ENCODE measurements at places on chromosomes 5 and 9.

GRCh38 chr5:88557131-88557530 lies 288.5 kb upstream of the TMEM161B start:
- no peak for DNase-seq

DNA sequence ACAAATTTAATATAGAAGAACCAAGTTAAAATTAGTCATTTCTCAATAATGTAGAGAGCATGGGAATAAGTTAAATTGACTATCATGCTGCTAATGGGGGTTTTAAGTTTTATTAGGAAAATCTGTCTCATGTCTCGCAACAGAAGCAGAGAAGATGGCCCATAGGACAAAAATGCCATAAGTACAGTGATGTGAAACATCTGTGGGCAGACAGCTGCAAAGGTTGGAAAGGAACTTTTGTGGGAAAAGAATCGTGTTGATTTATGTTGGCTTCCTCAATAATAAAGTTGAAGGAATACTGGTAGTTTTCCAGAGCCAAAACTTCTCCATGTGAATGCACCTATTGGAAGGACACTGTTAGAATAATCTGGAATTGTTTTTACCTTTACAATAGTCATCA lies 44.8 kb downstream of the VCAN start:
- no peak for DNase-seq

DNA sequence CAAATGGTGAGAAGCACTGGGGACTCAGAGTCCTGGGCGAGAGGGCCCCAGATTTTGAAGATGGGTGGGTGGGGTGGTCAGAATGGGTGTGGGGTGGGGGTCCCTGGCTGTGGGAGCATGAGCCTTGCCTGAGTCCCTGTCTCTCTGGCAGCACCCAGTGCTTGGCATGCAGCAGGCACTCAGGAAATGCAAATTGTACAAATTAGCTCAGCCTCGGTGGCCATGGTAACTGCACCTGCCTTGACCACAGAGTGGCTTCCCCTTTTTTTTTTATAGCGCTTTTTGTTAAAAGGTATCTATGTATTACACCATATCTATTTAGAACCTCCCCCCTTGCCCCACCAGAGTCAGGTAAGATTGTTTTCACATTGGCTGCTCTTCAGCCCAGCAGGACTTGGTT lies 19.2 kb upstream of the PITX1 start:
- no peak for DNase-seq

DNA sequence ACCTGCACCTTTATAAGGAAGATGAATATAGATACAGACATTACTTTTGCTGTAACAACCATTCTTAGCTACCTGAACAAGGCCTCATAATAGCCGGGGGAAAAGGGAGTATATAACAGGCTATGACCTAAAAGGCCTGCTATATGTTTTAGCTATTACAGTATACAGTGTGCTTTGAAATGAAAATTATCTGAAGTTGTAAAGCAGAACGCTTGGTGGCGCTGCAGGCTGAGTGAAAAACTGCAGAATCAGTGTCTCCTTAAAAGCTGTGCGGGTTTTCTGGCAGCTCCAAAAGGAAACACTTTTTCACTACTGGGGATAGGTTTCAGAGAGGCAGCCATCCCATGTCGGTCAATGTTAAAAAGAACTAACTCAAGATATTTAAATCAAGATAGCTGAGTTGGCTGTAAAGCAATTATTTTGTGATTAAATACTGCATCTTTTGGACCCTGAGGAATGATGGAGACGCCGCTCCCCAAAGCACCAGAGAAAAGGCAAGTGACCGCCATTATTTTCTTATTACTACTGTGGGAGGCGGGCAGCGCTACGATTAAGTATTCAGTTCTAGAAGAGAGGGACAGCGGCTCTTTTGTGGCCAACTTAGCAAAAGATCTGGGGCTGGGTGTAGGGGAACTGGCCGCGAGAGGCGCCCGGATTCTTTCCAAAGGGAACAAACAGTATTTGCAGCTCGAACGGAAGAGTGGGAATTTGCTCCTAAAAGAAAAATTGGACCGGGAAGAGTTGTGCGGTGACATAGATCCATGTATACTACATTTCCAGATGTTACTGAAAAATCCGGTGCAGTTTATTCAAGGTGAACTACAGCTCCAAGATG lies 5.9 kb downstream of the PCDHB6 start:
- no peak for DNase-seq

- DNase-seq, result no peak
Observed at GRCh38 chr5:178341091-178341850, 108.7 kb upstream of the PHYKPL start.

GRCh38 chr5:100779669-100780375 lies 123.3 kb downstream of the ST8SIA4 start:
- no peak for DNase-seq

- DNase-seq, result no peak
Observed at GRCh38 chr9:14080959-14081542, 232.9 kb downstream of the NFIB start.

- DNase-seq, result no peak
Observed at GRCh38 chr9:76609285-76610010, 150.5 kb downstream of the GCNT1 start.

GRCh38 chr5:150057511-150057910 lies 28.8 kb downstream of the CSF1R start:
- no peak for DNase-seq

DNA sequence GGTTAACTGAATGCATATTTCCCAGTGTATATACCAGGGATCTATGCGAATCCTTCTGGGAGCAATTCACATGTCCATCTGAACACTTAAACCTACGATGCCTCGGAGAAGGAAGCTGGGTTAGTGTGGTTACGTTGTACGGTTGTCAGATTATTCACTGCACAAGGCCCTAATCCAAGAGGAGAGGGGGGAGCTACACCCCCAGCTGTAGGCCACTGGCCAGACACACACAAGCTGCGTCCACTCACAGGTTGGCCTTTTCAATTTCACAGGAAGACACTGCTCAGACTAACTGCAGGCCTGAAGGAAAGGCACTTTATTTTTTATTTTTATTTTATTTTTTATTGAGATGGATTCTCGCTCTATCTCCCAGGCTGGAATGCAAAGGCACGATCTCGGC lies 184.5 kb upstream of the GNA14 start:
- DNase-seq, result no peak

GRCh38 chr5:37836592-37837413 lies 3.0 kb downstream of the GDNF start:
- DNase-seq, result no peak

DNA sequence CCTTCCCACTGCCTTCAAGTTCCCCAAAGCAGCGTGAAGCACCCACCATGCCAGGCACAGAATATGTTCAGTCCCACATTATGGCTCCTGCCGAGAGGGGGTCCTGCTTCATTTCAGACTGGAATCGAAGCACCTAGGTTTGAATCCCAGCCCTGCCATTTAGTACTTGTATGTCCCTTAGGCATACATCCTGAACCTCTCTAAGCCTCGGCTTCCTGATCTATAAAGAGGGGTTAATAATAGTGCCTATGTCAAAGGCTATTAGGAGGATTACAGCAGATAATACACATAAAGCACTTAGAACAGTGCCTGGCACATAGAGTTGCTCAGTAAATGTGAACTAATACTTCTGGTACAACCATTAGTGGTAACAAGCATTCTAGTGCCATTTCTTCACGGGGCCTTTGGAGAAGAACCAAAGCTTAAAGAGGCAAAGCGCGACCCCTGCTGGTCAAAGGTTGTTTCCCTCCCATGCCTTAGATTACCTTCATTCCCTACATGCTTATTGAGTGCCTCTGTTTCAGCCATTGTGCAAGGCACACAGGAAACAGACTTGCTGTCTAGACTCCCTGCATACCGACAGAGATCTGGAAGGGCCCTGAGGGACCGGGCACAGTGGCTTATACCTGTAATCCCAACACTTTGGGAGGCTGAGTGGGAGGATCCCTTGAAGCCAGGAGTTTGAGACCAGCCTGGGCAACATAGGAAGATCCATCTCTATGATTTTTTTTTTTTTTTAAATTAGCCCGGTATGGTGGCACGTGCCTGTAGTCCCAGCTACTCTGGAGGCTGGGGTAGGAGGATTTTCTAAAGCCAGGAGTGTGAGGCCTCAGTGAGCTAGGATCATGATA lies 98.3 kb downstream of the PPARGC1B start:
- DNase-seq, result peak; percentile 85

GRCh38 chr9:130479587-130479986 lies 34.8 kb downstream of the ASS1 start:
- no peak for DNase-seq

- no peak for DNase-seq
Observed at GRCh38 chr9:137085920-137086530, 760 bp upstream of the MAN1B1 start.

DNA sequence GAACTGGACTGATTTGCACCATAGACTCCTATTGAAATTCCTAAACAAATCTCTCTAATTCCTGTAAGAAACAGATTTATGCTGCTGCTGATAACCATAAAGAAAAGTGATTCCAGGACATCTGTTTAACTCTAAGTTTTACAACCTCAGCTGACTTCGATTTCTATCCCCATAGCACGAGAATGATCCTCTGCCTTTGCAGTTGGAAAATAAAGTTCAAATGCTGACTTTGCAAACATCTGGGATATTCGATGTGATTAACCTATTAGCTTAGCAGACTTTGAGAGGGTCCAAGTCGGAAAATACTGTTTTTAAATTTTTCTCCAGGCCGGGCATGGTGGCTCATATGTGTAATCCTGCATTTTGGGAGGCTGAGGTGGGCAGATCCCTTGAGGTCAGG lies 247.3 kb downstream of the PSAT1 start:
- no peak for DNase-seq

- DNase-seq, result no peak
Observed at GRCh38 chr5:3481175-3481574, 114.5 kb upstream of the IRX1 start.

GRCh38 chr9:6620796-6621195 lies 24.7 kb downstream of the GLDC start:
- no peak for DNase-seq

DNA sequence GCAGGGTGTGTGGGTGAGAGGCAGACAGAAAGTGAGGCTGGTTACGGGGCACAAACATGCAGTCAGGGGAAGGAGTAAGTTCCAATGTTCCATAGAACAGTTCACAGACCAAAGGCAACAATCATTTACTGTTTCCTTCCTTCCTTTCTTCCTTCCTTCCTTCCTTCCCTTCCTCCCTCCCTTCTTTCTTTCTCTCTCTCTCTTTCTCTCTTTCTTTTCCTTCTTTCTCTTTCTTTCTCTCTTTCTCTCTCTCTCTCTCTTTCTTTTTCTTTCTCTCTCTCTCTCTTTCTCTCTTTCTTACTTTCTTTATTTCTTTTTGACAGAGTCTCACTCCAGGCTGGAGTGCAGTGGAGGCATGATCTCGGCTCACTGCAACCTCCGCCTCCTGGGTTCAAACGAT lies 125.8 kb upstream of the LPCAT1 start:
- no peak for DNase-seq

DNA sequence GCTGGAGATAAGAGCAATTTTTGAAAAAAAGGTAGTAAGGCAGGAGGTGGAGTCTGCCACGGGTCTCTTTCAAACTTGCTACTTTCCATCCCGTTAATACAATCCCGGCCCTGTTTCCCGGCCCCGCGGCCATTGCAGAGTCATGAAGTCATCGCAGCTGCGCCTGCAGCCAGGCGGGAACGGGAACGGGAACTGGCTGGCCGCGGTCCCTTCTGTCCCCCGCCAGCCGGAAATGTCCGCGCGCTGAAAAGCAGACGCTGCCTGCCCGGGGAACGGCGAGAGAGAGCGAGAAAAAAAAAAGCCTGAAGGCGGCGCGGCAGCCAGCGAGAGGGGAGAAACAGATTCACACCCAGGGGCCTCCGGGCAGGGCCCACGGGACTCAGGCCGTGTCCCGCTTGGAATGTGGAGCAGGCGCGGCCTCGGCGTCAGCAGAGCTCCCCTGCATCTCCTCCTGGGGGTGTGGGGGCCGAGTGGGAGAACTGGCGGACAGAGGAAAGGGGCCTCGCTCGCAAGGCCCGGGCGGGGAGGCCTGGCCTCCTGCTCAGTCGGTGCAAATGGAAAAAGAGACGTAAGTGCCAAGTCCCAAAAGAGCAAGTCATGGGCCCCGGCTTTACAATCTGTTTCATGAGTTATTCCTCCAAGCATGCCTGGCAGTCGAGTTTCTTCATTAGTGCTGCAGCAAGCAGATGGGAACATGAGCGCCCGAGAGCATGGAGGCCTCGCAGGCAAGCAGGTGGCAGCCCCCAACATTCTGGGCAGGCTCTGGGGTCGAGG lies 201.2 kb upstream of the GAS1 start:
- no peak for DNase-seq

- DNase-seq, result no peak
Observed at GRCh38 chr9:91241909-91242308, 119.8 kb downstream of the AUH start.

DNA sequence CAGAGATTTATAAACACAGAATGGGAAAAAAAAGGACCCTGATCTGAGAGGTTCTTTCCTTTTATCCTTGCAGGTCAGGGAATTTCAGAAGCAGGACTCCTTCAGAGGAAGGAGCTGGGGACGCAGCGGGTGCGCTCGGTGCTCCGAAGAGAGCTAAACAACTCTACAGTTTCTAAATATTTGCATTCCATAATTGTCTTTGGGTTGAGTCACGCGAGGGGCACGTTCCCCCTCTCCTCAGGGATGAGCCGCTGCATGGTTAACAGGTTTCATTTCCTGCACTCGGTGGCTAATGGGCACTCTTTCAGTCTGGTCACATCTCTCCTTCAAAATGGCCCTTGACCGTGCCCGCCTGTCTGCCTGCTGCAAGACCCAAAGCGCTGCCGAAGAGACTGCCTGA lies 165.0 kb upstream of the HMHB1 start:
- no peak for DNase-seq

DNA sequence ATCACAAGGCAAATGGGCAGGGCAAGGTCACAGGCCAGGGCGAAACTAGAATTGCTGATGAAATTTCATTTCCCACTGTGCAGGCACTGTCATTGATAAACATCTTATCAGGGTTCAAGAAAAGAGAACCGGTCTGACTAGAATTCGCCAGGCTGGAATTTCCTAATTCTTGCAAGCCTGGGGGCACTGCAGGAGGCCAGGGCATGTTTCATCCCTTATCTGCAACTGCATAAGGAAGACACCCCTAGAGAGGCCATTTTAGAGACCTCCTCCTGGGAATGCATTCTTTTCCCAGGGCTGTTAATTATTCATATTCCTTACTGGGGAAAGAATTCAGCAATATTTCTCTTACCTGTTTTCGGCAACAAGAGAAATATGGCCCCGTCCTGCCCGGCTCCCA lies 266.2 kb upstream of the CYLC2 start:
- no peak for DNase-seq
